Activated CD8-positive, alpha-beta memory T cell treated with anti-CD3 and anti-CD28 coated beads for 1 hour (primary cell): ENCODE measurements at places on chromosomes 5 and 9.

DNA sequence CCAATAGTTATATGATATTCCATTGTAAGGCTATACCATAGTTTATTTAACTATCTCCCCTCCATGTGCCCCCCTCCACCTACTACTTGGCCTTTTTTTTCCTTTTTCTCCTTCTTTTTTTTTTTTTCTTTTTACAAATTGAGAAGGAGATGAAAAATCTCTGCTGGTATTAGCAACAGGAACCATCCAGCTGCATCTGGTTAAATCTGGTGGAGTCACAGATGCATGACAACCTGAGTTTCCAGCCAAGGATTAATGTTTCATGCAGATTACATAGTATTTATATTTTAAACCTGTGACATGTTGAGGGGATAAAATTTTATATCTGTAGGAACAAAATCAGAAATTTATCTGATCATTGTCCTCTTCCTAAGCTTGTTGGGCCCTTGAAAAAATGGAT lies 128.5 kb upstream of the IQGAP2 start:
- no peak for DNase-seq

DNA sequence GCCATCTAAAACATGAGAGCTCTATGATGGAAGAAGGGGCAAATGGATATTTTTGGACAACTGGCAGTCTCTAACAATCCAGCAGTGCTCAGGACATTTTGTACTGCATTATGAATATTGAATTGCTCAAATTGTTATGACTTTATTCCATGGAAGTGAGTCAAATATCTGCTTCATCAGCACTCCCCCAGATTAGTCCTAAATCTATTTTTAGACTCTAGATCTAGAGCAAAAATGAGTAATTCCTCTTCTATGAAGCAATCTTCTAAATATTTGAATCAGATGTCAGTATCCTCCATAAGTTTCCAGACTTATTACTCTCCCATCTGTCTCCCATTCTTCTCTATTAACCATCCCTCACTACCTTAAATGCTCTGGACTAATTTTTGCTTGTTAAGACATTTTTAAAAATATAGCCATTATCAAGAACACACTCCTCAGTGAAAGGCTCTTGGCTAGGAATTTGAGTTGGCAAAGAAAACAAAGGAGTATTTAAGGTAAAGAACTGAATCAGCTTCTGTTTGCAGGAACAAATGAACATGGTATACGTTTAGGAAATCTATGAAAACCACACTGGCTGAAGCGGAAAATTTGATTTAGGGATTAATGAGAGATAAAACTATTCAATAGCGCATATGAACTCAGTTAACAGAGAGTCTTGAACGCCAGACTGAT lies 300.9 kb downstream of the MCTP1 start:
- DNase-seq: no peak

DNA sequence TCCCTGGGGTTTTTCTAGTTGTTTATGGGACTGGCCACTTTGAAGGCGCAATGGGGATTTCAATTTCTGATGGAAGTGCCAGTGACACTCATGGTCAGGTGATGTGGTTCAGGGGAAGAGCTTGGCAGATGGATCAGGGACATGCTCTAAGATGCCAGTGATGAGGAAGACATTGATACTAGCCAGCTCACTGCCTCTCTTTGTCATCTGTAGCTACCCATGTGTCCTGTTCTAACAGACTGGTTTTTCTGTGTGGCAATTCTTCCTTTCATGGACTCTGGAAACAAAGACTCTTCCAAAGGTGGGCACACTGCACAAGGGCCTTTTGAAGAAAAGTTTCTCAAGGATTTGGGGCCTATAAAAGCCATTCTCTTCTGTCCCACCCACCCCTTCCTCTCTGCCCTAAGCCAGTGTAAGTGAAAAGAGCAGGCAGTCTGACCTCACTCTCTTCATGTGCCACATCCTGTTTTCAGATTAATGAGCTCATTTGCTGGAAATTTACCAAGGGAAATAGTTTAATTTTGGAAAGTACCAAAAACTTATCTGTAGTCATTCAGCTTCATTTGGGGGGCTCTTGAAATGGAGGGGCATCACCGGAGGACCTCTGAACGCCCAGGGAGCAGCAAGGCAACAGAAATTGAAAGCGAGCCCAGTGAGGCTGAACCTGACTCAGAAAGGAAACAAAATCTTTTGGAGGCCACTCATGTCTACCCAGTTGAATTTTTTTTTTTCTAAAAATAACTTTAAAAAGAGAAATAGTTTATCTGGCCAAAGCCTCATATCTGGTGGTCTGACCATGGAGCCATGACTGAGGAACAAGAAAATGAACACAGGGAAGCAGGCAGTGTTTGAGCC lies 4.9 kb upstream of the TRAF1 start:
- DNase-seq: no peak

DNA sequence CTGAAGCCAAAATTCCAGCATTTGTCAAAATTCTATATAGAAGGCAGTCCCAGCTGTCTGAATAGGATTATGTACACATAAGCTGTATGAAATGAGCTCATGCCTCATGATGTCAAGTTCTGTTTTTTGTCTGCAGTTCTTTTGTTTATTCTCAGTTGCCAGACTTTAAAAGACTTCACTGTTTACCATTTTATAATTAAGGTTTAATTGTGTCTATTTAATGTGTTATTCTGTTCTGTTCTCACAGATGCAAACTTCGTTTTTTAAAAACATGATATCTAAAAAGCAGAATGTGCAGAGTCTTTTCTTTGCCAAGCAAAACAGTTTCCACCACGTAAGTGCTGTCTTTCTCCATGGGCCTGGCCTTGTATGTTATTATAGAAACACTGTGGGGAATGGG lies 31.1 kb downstream of the ERAP1 start:
- DNase-seq: no peak

DNA sequence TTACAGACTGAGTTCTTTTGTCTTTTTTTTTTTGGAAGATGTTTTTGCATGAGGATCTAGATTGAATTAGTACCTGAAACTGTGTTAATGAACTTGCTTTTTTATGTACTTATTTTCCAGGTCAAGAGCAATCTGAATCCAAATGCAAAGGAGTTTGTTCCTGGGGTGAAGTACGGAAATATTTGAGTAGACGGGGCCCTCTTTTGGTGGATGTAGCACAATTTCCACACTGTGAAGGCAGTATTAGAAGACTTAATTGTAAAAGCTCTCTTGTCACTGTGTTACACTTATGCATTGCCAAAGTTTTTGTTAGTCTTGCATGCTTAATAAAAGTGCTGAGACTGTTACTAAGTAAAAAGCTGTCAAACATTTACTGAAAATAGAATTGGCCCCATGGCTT lies 14.5 kb downstream of the SLC23A1 start:
- DNase-seq: no peak

DNA sequence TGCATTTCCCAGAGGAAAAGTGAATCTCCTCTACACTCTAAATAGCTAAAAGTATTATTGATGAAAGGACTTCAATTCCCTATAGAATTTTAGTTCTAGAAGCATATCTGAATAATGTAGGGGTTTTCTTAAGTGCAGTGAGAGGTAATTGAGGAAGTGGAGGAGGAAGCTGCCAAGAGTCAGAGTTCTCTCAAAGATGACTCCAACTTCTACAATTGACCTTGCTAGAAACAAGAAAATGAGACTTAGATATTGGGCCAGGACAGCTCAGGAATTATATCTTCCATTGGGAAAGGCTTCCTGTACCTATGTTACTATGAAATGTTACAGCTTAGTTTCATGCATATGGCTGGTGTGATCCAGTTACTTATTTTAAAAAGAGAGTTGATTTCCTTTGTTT lies 10.4 kb upstream of the F2R start:
- DNase-seq: no peak

DNA sequence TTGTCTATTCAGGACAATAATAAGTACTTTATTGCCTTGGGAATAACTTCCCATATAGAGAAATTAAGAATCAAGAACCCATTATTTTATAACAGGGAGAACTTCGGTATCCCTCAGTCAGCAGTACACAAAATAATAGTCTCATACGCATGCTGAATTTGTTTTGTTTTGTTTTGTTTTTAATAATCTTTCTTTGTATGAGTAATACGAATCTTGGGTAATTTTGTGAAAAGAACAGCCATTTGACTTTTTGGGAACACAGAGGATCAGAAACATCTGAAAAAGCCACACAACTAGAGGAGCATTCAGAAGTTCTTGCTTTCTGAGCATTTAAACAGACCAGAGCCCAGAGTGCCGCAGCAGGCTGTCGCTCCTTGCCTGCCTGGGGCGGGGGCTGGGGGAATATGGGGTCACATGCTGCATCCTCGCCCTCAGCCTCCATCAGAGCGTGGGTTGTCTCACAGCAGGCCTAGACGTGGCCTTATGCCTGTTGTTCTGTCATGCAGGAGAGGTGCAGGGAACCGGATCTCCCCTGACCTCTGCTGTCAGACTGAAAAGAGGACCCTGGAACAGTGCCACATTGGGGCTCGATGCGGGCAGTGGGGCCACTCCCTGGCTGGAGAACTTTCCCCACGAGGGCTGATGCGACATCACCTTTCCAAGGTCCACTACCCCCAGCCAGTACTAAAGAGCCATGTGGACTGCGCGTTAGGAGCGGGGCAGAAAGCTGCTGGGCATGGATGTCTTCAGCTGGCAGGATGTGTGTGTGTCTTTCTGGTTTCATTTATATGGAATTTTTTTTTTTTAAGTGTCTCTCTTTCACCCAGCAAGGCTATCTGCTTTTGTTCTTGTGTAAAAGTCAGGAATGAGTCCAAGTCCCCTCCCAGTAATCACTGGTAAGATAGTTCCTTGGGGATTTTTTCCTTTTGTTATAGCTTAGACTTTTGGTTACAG lies 133.4 kb upstream of the OTULINL start:
- DNase-seq: no peak

DNA sequence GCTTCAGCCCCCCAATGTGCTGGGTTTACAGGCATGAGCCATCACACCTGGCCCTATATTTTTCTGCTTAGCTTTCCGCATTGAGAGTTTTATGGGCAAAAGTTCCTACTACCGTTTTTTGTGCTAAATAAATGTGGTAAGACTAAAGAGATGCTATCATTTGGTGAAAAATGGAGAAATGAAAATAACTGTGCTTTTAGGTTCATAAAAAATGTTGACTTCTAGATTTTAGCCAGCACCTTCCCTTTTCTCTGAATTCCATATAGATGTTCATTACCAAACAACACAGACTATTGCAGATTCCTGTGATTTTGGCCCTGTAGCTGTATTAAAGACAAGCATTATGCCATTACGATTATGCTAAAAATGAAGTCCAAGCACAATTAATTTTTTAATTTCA lies 72.0 kb upstream of the CTSL start:
- no peak for DNase-seq

- DNase-seq: no peak
Observed at GRCh38 chr9:111231801-111232580, 98.0 kb downstream of the OR2K2 start.

DNA sequence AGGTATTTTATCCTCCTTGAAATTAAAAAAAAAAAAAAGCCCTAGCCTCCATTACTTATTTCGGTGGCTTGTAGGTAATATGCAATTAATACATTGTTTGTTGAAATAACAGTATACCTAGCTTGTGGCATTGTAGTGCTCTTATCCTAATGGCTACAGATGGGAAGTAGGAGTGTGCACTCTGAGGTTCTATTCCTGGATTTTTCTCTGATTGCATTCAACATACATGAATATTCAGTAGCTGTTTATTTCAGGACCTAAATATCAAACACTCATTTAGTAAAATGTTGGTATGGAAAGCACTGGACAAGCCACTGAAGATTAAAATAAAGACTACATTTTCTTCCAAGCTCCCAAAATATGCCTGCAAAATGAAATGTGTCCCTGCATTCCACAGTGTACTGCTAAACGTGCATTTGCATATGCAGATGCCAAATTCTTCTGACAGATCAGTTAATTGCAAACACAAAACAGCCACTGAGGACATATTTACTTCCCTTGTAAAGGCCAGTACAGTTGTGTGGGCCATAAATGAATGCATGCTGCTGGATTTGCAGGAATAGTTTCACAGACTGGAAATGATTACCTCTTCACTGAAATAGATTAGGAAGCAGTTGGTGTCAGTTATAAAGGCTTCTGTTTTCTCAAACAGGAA lies 826.1 kb downstream of the PRELID2 start:
- DNase-seq: no peak

- DNase-seq: no peak
Observed at GRCh38 chr5:132469380-132470009, 21.1 kb downstream of the IRF1 start.

DNA sequence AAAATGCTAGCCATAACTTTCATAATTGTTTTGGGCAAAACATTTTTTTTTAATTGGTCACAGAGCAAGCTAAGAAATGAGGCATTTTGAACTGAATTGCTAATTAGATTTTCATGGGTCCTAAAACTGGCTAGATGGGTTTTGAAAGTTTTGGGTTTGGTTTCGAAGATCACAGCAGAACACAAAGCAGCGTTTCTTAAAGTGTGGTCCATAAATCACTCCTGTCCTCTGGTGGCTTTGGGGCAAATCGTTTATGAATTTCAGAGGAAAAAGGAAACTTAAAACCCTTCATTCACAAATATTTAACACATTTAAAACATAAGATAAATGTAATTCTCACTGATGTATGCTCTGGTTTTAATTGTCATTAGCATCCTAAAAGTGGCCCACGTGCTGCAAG lies 503.7 kb downstream of the SPATA31D1 start:
- DNase-seq: no peak

- no peak for DNase-seq
Observed at GRCh38 chr5:9283021-9283420, 262.9 kb downstream of the SEMA5A start.

DNA sequence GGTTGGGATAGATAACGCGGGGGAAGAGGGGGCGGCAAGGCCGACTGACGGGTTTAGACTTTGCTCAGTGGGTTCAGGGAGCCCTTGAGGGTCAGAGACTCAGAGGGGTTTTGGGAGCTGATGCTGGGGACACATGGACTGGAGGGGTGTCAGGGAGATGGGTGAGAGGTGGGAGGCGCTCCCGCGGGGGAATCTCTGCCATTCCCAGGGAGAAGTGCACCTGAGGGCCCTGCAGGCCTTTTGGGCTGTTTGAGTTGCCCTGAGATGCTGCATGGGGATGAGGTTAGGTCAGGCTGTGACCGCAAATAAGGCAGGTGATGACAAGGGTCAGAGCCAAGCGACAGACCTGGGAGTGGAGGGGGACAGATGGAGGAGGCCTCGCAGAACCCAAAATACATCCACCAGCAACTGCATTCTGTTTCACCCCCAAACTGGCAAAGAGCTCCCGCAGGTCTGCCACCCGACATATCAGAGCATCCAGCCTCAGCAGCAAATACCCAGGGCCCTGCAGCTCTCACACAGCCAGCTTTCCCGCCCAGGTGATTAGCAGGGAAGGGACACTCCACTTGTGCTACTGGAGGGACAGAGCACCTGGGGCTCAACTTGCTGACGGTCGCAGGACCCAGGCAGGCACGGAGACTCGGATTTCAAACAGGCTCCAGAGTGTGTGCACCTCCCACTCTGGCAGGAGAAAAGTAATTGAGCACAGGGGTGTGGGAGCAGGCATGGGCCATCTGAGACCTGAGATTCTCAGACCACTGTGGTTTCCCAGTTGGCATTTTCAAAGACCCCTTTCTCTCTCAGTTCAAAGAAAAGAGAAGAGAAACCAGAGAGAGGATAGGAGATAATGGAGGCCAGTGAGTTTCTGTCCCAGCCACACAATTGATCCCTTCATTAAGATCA lies 26.4 kb downstream of the TMOD1 start:
- DNase-seq: no peak

DNA sequence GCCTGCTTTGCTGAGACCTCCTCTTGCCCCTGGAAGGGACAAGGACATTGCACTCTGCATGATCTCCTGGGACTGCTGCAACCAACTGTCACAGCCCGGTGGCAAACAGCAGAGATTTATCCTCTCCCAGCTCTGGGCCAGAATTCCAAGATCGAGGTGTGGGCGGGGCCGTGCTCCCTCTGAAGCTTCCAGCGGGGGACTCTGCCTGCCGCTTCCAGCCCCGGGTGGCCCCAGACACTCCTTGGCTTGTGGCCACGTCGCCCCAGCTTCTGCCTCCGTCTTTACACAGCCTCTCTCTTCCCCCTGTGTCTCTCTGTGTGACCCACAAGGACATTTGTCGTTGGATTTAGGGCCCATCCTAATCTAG lies 67.1 kb downstream of the COL5A1 start:
- DNase-seq: no peak
